ENCODE measurements at places on chromosomes 6 and 20.

- no peak for DNase-seq
Measured at GRCh38 chr6:147662646-147663045, 154.2 kb downstream of the SAMD5 start.

DNA sequence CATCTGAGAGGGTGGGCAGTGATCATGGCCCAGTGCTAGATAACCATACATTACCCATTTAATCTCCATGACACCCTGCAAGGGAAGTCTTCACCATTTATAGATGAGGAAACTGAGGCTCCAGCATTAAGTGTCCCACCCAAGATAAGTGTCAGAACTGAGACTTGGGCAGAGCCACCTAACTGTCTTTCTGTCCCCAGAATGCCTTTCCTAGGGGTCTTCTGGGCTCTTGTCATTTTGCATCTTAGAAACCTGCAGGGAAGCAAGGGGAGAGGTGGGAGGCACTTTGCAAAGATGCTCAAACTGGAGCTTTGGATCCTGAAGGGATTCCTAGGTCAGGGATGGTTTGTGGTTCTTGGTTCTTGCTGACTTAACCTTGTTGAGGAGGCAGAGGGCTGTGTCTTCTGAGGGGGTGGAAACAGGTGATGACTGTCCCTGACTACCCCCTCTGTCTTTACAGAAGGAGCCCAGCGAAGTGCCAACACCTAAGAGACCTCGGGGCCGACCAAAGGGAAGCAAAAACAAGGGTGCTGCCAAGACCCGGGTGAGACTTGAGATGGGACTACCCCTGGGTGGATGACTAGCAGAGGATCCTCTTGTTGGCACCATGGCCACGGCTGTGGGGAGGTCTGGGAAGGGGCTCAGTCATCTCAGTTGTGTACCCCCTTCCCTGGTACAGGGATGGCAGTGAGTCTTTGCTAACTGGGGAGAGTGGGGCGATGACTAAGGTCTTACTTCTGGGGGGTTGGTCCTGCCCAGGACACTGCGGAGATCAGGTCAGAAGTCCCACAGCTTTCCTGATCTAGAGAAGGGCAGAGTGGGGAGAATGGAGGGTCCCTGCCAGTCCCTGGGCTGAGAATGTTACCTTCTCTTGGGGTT lies 5.8 kb downstream of the HMGA1 start:
- peak; percentile 2 for DNase-seq

- no peak for DNase-seq
Measured at GRCh38 chr6:74734901-74735300, 471.0 kb downstream of the COL12A1 start.

DNA sequence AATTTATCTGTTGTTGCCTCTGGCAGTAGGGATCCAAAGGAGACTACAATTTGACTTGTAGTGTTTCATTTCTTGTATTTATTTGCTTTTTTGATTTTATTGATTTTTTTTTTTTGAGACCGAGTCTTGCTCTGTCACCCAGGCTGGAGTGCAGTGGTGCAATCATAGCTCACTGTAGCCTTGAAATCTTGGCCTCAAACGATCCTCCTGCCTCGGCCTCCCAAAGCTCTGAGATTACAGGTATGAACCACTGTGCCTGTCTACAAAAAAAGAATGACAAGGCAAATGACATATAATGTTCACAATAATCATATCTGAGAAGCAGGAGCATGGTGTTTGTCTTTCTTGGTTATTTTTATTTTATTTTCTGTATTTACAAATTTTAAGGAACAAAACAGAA lies 117.6 kb upstream of the RNF24 start:
- DNase-seq: no peak

Measured in GM20000 (cell line).